Activated CD8-positive, alpha-beta memory T cell treated with anti-CD3 and anti-CD28 coated beads, Interleukin-2, amount 50 U/mL, for 48 hours (primary cell): ENCODE measurements at places on chromosomes 7 and 10.

GRCh38 chr10:34236931-34237330 is 578.2 kb downstream of the PARD3 start:
- DNase-seq: no peak

GRCh38 chr7:35967366-35968139 is 166.7 kb downstream of the SEPTIN7 start:
- DNase-seq: no peak

- no peak for DNase-seq
Measured at GRCh38 chr10:43268491-43268890, 1.6 kb upstream of the RASGEF1A start.

DNA sequence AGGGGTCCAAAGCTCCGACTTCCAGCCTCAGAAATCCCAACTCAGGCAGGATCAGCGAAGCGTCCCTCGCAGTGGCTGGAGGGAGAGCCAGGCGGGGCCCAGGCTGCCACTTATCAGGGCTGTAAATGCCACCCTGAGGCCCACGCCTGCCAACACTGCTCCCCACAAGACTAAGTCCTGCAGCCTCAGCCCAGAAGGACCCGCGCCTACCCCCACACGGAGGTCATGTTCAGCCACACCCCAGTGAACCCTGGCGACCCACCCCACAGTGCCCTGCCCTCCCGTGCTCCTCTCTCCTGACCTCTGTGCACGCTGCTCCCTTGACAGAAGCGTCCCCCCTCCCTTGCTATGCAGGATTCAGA is 3.2 kb downstream of the PSMG3 start:
- DNase-seq: no peak

GRCh38 chr7:100087055-100087750 is 1.6 kb upstream of the COPS6 start:
- no peak for DNase-seq

DNA sequence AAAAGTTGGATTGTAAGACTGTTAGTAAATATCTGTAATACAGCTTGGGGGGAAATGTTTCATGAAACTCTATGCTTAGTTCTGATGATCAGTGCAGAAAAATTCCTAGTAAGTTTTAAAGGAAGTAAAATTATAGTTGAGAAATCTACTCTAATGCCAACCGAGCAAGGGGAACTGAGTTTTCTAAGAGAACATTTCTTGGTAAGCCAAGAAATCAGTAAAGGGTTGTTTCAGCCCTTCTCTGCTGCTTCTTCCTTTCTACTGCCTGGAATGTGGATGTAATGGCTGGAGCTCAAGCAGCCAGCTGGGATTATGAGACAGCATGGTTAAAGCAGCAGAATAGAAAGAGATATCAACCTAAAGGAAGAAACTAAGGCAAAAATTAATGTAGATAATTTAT is 15.9 kb upstream of the AKR1B1 start:
- no peak for DNase-seq

- DNase-seq: peak; percentile 73
Measured at GRCh38 chr10:75111907-75112679, 637 bp downstream of the SAMD8 start.

- DNase-seq: no peak
Measured at GRCh38 chr7:157784041-157784835, 447.4 kb downstream of the DNAJB6 start.

DNA sequence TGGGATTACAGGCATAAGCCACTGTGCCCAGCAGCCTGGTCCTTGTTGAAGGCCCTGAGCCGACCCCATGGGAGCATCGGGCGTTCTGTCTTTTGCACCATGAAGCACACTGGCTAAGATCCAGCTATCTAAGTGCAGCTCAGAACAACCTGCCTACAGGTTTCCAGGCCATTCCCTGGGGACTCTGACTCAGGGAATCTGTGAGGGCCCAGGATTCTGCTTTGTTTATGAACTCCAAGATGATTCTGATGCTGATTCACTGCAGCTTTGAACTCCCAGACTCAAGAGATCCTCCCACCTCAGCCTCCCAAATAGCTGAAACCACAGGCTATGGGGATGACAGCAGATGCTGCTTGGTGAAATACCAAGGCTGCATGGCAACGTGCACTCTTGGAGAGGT is 30.2 kb downstream of the NPTX2 start:
- no peak for DNase-seq

GRCh38 chr7:128231021-128231420 is 10.1 kb upstream of the LEP start:
- DNase-seq: no peak

DNA sequence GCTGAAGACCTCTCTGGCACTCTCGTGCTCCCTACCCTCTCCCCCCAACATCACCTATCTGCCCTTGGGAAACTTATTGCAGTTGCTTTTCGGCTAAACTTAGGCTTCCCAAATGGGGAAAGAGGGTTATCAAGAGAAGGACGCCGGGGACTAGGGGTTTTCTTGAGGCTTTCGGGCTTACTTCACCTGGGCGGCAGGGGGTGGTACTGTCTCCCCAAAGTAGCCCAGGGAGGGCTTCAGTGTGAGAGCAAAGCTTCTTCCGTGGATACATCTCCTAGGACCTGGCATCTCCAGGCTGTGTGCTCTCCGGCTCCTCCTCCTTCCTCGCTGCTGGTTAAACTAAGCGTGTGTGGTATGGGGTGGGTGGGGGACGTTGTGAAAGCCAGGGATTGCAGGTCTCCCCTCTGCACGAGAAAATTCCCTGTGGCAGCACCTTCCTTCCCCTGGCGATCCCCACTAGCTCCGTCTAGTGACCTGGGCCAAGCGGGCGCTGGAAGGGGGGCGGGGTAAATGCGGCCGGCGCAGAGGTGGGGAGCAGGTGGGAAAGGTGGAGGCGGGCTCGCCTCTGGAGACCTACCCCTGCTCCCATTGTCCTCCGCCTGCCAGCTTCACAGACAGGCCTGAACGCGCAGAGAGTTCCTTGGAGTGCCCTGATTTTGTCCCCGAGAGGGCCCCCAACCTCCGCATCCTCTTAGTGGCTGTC is 1.1 kb downstream of the PLXDC2 start:
- no peak for DNase-seq

DNA sequence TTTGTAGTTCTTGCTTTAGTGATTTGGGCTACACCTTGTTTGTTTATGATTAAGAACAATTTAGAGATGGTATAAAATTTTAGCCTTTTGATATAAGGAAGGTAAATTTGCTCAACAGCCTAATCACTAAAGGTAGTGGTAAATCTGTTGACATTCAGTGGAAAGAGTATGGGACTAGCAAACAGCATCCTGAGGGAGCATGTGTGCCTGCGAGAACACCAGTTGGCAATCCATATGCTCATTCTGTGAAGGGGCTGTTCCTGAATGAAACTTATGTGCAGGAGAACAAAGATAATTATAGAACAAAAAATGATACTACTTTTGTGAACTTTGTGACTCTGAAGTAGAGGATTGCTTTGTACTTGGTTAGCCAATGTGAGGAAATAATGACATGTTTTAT is 44.0 kb downstream of the CAPZA2 start:
- no peak for DNase-seq

GRCh38 chr7:41700044-41700471 is 2.8 kb downstream of the INHBA start:
- DNase-seq: no peak

- no peak for DNase-seq
Measured at GRCh38 chr7:156156734-156157408, 344.6 kb upstream of the SHH start.

DNA sequence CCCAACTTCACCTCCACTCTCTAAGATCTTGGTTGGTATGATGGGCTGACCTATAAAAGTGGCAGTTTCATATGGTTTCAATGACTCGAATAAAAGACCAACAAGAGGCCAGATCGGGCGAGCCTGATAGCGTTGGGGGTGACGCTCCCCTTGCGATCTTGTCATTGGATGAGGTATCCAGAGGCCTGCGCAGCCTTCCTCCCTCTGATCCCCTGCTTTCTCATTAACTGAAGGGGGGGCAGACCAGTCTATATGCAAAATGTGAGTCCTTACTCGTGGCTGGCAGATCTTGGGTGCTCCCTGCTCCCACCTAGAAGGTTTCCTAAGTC is 937 bp upstream of the COBL start:
- DNase-seq: no peak

- DNase-seq: no peak
Measured at GRCh38 chr7:101521430-101521925, 107.6 kb downstream of the MYL10 start.

DNA sequence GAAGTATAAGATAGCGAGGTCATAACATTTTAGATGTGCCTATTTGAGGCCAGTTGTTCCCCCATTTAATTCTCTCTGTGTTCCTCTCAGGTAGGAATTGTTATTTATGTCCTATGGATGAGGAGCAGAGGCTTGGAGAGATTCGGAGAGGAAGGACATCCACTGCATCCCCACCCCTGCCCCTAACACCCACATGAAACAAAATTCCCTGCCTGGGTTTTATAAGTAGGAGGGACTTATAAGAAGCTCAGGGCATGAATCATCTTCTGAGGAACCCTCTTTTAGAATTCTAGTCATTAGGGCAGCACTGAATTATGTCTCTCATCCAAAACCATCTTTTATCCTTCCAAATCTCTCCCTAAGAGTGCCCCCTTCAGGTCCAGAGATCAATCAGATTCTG is 5.0 kb downstream of the CHAT start:
- no peak for DNase-seq

GRCh38 chr10:124745673-124746072 is 1.5 kb upstream of the FAM53B start:
- DNase-seq: no peak

DNA sequence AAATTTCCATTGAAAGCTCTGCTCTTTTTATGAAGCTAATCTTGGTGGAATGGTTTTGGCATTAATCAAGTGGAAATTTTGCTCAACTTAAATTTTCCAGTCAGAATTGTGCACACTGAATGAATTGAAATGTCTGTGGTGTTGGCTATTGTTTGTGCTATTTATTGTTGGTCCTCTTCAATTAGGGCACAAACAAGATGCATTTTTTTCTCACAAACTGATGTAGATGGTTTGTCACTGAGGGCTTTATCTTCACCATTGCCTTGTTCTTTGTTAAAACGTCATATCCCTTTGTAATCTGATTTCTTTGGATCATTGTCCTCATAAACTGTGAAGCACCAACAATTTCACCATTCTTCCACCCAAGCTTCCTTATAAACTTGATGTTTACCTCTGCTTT is 152.1 kb upstream of the RHOBTB1 start:
- no peak for DNase-seq

DNA sequence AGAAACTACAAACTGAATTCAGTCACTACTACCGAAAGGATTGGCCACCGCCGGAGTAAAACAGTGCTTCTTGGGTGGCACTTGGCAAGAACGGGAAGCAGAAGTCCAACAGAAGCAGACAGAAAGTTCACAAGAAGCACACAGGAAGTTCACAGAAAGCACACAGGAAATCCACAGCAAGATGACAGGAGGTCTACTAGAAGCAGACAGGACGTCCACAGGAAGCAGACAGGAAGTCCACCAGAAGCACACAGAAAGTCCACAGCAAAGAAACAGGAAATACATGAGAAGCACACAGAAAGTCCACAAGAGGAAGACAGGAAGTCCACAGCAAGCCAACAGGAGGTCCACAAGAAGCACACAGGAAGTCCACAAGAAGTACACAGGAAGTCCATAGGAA is 399.2 kb upstream of the AUTS2 start:
- no peak for DNase-seq

GRCh38 chr10:68878496-68878895 is 22.6 kb upstream of the DDX50 start:
- DNase-seq: no peak

- no peak for DNase-seq
Measured at GRCh38 chr10:55019439-55019838, 218.4 kb upstream of the PCDH15 start.

DNA sequence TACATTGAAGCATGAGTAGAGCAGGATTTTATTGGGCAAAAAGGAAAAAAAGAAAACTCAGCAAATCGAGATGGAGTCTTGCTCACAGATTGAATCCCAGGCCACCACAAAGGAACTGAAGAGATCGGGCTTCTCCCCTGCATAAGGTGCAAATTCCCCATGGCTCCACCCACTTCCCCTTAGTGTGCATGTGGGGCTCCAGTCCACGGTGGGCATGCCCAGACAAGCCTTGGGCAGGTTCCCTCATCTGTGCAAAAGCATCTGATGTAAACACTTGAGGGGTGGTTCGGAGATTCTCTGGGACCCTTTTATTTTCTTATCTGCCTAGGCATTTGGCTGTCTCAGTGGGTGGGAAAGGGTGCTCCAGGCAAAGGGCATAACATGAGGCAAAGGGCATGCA is 150.7 kb downstream of the CFTR start:
- no peak for DNase-seq

DNA sequence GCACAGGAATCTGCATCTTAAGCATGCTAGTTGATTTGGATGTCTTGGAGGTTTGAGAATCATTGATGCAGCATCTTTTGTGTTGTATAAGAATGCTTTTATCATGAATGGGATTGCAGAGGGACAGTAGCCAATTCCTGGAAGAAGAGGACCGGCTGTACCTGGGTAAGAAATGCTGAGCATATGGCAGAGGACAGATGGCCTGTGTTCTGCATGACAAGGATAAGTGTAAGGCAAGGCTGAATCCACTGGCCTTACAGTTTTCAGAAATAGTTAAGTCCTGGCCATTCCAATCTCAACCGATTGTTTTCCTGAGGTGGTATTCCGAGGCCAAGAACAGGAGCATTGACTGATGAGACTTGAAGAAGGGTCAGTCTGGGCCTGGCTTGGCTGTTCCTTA is 24.4 kb upstream of the KBTBD2 start:
- no peak for DNase-seq

DNA sequence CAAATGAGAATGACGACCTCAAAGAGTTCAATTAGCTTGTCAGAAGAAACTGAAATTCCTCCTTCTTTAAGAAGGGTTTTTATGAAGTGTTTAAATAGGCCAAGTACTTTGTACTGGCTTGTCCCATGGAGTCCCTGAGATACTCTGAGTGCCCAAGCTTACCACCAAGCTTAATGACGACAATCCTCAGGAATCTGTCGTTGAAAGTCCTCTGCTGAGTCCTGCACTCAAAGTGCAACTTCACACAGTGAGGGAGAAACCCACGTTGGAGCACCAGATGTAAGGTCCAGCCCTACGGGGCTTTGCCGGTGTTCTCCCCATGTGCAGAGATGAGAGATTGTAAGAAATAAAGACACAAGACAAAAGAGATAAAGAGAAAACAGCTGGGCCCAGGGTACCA is 42.8 kb upstream of the AKR1C2 start:
- no peak for DNase-seq

- DNase-seq: no peak
Measured at GRCh38 chr10:97842656-97843280, 6.9 kb upstream of the GOLGA7B start.

GRCh38 chr10:78264361-78264760 is 230.7 kb downstream of the RPS24 start:
- no peak for DNase-seq

GRCh38 chr7:98211676-98212531 is 665 bp downstream of the BHLHA15 start:
- DNase-seq: peak; percentile 55
